Effector CD8-positive, alpha-beta T cell (primary cell): ENCODE measurements at places on chromosomes 6 and 20.

- no peak for DNase-seq
Observed at GRCh38 chr6:125154118-125154760, 666 bp downstream of the TPD52L1 start.

DNA sequence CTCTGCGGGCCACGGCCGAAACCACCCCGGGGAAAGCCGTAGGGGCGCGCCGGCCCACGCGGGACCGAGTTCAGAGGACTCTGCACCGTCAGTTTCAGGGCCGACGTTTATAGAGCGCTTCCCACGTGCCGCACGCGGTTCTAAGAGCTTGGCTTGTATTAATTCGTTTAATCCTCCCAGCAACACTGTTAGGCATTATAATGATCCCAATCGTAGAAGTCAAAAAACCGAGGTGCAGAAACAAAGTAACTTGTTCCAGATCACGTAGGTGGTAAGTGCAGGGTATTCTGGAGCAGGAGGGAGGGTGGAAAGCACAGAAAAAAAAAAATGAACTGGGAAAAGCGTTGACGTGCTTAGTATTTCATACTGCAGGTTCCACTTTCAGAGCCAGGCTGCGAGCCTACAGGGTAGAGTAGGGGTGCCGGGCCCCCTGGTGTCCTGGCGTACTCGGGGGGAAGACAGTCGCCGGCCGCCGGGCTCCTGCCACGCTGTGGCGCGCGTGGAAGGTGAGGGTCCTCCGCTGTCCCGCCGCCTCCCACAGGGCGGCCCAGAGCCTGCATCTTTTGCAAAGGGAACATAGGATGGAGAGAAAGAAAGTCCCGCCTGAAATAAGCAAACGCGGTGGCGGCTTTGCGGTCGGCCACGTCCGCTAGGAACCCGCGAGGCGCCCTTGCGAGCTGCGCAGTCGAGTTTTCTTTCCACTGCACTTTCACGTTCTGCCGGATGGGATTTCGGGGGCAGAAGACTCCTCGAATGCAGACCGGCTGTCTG is 10.2 kb upstream of the FOXF2 start:
- DNase-seq, result no peak

- no peak for DNase-seq
Observed at GRCh38 chr20:6008254-6008653, 45.6 kb downstream of the LRRN4 start.

- DNase-seq, result no peak
Observed at GRCh38 chr20:49420811-49421295, 61.6 kb downstream of the KCNB1 start.

- peak; percentile 64 for DNase-seq
Observed at GRCh38 chr20:46406986-46407670, 713 bp upstream of the ELMO2 start.

GRCh38 chr20:47854687-47855212 is 69.5 kb upstream of the SULF2 start:
- DNase-seq, result no peak

GRCh38 chr6:170206317-170206621 is 84.6 kb downstream of the DLL1 start:
- DNase-seq, result no peak

GRCh38 chr6:95228636-95229035 is 348.7 kb upstream of the MANEA start:
- no peak for DNase-seq

- no peak for DNase-seq
Observed at GRCh38 chr20:31839782-31840487, 5.5 kb downstream of the FOXS1 start.

DNA sequence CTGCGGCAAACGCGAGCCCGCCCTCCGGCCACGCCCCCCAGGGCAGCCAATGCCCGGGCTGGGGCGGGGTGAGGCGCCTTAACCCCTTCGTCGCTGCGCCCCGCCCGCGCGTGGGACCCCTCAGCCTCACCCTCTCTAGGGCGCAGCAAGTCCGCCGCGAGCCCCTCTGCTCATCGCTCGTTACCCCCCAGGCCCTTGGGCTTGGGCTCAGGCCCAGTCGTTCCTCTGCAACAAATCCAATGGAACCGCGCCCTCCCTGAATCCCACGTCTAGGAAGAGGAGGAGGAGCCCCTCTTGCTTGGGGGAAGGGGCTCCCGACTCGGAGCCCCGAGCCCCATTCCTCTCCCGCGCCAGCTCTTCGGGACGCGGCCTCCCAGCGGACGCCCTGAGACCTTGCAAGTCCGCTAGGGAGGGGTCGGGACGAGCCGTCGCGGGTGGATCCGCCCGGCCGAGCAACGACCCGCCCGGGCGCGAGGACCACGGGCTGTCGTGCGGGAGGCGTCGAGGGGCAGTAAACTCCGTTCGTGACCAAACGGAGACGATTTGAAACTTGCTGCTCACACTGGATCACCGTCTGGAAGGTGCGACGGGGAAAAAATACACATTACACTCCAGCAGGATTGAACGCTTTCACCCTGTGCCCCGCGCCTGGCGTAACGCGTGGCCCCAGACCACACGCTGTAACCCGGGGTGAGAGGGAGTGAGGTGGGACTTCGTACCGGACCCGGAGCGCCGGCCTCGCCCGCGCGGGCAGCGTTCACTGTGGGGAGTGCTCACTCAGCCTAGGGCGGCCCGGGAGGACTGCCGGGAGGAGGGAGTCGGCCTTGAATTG is 477 bp upstream of the LZTS3 start:
- DNase-seq, result peak; percentile 82

DNA sequence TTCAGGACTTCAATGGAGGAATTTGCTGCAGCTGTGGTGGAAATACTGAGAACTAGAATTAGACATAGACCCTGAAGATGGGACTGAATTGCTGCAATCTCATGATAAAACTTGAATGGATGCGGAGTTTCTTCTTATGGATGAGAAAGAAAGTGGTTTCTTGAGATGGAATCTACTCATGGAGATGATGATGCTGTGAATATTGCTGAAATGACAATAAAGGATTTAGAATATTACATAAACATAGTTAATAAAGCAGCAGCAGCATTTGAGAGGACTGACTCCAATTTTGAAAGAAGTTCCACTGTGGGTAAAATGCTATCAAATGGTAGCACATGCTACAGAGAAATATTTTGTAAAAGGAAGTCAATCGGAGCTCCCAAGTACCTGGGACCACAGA is 264.6 kb downstream of the UBE3D start:
- no peak for DNase-seq

GRCh38 chr20:34689486-34689885 is 12.6 kb upstream of the PIGU start:
- DNase-seq, result no peak

- DNase-seq, result no peak
Observed at GRCh38 chr6:87257565-87257964, 64.8 kb upstream of the SMIM8 start.

- DNase-seq, result no peak
Observed at GRCh38 chr6:144104898-144105487, 9.6 kb upstream of the SF3B5 start.

DNA sequence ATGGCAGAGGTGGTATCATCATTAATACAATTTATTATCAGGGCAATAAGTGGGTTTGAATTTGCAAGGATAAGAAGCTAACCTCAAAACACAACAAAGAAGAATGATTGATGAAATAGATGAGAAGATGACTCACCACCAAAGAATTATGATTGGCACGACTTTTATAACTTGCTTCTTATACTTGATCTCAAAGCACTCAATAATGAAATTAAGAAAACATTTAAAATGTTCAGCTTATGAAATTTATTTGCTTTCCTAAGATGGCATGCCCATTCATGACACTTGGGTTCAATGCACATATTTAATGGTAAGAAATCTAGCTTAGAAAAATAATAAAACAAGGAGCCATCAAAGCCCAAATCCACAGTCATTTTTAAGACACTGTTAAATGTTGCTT is 477.5 kb downstream of the GJA1 start:
- DNase-seq, result no peak

- no peak for DNase-seq
Observed at GRCh38 chr6:153150752-153151440, 19.8 kb upstream of the RGS17 start.

GRCh38 chr6:168959696-168960095 is 293.9 kb downstream of the THBS2 start:
- DNase-seq, result no peak

GRCh38 chr20:57896563-57896962 is 186.7 kb upstream of the PMEPA1 start:
- no peak for DNase-seq

- no peak for DNase-seq
Observed at GRCh38 chr6:163381118-163381756, 33.3 kb upstream of the QKI start.

DNA sequence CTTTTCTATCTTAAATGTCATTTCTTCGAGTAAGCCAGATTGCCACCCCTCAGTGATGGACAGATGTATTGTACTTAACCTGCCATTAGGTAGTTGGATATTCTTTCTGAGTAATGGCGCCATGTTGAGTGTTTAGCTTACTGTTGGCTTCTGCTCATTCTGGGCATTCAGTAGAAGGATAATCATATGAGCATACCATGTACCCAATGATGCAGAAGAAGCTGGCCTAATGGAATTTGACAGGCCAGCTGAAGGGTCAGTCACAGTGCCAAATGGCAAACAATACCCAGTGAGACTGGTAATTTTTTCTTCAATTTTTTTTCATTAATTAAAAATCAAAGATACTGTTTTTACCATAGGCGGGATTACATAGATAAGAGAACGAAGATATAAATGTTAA is 1010.8 kb upstream of the EYS start:
- DNase-seq, result no peak

DNA sequence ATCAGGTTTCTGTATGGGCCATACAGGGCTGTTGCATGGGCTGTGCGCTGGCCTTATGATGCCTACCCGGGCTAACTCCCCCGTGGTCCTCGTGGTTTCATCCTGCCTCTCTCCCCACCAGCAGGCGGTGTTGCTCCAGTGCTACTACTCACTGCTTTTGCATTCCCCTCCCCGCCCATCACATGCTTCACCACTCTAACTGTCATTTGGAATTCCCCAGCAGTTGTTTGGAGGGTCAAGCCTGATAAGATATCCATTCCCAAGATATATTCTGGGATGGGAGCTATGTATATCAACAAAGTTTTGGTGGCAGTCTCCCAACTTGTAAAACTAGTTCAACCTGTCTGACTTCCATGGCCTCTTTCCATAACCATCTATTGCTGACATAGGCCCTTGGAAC is 233.2 kb upstream of the SOX4 start:
- no peak for DNase-seq
